ENCODE measurements at places on chromosomes 6 and 20.

- DNase-seq: no peak
These were observed 57.1 kb upstream of the MAP7 start for GRCh38 chr6:136607204-136607931.

- no peak for DNase-seq
These were observed 84.9 kb upstream of the HTR1B start for GRCh38 chr6:77548190-77548589.

DNA sequence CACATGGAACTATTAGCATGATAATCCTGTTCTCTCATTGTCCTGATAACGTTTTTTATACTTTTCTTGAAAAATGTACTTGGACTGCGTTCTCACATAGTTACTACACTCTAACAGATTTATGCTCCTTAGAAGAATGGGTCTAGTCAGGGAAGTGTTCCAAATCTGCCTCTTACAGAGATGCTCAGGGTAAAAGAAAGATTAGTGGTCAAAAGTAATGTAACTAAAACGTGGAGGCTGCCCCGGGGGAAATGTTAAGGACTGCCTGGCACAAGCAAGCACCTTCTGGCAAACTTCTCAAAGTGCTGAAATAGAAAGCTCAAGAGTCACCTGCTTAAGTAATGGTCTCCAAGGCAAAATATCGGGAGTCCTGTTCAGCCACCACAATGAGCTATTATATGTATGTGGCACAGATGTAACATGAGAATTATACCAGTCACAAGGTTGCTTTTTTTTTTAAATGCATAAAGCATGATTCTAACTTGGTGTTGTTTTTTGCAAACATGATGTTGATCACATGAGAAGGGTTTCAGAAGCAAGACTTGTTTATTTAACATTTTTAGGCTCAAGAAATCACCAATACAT, 244.5 kb upstream of the JARID2 start:
- DNase-seq: no peak

- no peak for DNase-seq
These were observed 16.5 kb downstream of the NCOA7 start for GRCh38 chr6:125807293-125807692.

- DNase-seq: no peak
These were observed 192.2 kb downstream of the MCHR2 start for GRCh38 chr6:99801805-99802204.

GRCh38 chr6:87045521-87046075, 49.3 kb downstream of the CGA start:
- DNase-seq: no peak

DNA sequence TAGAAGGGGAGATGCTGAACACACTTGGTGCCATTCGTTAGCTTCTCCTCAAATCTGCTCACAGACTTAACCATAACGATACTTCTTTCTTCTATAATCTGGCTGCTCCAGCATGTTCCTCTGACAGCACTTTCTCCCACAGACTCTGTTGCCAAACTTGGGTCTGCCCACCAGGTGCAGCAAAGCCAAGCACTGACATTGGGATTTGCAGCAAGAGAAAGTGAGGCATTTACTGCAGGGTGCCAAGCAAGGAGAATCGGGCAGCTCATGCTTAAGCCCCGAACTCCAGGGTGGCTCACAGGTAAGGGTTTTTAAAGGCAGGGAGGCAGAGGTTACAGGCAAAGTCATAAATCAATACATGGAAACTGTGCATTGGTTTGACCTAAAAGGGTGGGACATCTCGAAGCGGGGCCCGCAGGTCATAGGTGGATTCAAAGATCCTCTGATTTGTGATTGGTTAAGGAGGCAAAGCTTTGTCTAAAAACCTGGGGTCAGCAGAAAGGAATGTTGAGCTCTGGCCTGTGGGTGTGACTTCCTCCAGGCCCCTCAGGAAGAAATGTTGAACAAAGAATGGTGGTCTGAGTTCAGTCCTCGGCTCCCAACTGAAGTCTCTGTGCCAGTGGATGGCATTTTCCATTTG, 25.1 kb upstream of the PNPLA1 start:
- DNase-seq: no peak

- no peak for DNase-seq
These were observed 445.0 kb upstream of the CHD6 start for GRCh38 chr20:42063141-42063540.
